Adrenal gland (tissue), 19 donors: ENCODE measurements at places on chromosomes 6 and 20.

DNA sequence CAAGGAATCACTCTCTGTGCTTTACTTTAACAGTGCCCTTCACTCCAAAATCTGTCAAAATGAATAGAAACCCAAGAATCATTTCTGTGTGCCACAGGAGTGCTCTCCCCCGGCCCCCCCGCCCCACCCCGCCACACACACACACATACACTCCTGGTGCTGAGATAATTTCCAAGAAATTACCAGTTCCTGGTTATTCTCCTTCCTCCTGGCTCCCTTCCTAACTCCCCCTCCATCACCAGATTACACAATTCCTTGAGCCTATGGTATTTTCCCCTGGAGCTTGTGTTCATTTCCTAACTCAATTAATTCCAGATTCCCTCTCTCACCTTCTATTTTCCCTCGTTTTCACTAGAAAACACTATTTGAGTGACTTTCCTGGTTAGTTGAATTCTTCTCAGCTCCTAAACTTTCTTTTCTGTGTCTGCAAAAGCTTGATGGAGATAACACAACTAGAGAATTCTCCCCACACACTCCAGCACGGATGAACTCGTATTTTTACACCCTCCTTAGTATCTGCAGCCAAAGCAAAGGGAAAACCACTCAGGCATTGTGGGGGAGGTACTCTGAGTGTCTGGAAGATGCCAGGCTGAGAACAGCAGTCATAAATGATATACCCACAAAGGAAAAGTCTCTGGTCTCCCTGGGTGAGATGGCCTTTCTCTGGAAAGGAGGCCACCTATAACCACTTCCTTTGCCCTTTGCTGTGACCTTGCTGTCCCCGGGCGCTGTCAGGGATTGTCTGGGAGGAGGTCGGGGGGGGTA is 1.9 kb upstream of the SLC24A3 start:
- peaks cover 8% of the 10 kb centered on the region for H3K27me3 ChIP-seq
- DNase-seq: no peak
- no peaks in the 10 kb centered on the region for H3K36me3 ChIP-seq
- H3K27ac ChIP-seq: no peak overlapping the region
- H3K4me3 ChIP-seq: no peak overlapping the region

- no peaks in the 10 kb centered on the region for H3K4me1 ChIP-seq
- H3K36me3 ChIP-seq: no peaks in the 10 kb centered on the region
- H3K4me3 ChIP-seq: no peak overlapping the region
- no peak for DNase-seq
Observed at GRCh38 chr6:27771235-27771634, 141.0 kb downstream of the OR2B2 start.

GRCh38 chr6:3721810-3722621 is 29.5 kb downstream of the PXDC1 start:
- no peak overlapping the region for H3K4me3 ChIP-seq
- peaks cover 19% of the 10 kb centered on the region for H3K36me3 ChIP-seq
- H3K4me1 ChIP-seq: no peaks in the 10 kb centered on the region
- no peaks in the 10 kb centered on the region for H3K27me3 ChIP-seq
- DNase-seq: no peak

DNA sequence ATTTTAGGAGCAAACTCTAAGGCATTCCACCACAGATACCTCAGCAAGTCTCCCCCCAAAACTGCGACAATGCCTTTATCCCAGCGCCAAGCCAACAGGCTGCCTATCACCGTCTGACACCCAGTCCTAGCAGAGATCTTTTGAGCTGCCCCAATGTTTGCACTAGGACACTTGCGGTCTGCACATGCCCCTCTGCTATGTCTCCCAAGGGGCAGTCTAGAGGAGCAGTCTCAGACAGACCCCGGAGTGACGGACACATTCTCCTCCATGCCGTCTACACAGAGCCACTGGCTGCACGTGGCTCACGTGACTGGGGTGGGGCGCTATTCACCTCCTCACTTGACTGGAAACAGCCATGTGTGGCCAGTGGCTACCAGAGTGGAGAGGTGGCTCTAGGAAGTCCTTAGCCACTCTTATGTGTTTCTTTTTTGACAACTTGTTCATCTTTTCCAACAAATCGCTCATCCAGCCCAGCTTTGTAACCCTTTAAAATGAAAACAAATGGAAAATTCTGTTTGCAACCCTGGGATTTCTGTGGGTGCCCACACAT is 16.0 kb downstream of the DIDO1 start:
- H3K36me3 ChIP-seq: no peaks in the 10 kb centered on the region
- H3K4me3 ChIP-seq: no peak overlapping the region
- DNase-seq: no peak

GRCh38 chr6:144725736-144726522 is 440.8 kb downstream of the UTRN start:
- H3K36me3 ChIP-seq: no peaks in the 10 kb centered on the region
- no peak overlapping the region for H3K4me3 ChIP-seq
- no peak overlapping the region for H3K27ac ChIP-seq
